Stimulated activated CD4-positive, alpha-beta T cell treated with anti-CD3 and anti-CD28 coated beads, Interleukin-1b, Interleukin-23, amount 100 ng/mL, for 1 hour (primary cell): ENCODE measurements at places on chromosomes 2 and 18.

DNA sequence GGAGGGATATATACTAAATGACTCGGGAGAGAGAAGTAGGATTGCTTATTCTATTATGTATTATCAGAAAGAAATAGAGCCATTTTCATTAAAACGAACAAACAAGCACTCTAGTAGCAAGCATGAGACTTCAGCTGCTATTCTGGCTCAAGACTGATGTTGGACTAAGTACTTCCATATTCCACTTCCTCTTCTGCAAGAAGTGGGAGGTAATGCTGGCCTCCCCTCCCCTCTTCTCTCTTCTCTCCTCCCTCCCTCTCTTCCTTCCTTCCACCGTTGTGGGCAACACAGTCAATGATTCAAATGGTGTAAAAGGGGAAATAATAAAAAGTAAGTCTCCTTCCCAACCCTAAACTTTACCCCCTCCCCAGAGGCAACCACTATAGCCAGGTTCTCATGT is 62.6 kb downstream of the EMX1 start:
- DNase-seq: no peak

- no peak for DNase-seq
Measured at GRCh38 chr2:98477036-98477435, 32.4 kb downstream of the INPP4A start.

GRCh38 chr2:112031473-112032223 is 23.4 kb upstream of the TMEM87B start:
- no peak for DNase-seq

- DNase-seq: no peak
Measured at GRCh38 chr2:150876251-150876950, 385.3 kb downstream of the RBM43 start.

- no peak for DNase-seq
Measured at GRCh38 chr2:231124838-231125568, at the start of gene HTR2B. Gene HTR2B (minus strand): TSS chr2:231125042. CDS start chr2:231123764, 1,278 bp downstream.

DNA sequence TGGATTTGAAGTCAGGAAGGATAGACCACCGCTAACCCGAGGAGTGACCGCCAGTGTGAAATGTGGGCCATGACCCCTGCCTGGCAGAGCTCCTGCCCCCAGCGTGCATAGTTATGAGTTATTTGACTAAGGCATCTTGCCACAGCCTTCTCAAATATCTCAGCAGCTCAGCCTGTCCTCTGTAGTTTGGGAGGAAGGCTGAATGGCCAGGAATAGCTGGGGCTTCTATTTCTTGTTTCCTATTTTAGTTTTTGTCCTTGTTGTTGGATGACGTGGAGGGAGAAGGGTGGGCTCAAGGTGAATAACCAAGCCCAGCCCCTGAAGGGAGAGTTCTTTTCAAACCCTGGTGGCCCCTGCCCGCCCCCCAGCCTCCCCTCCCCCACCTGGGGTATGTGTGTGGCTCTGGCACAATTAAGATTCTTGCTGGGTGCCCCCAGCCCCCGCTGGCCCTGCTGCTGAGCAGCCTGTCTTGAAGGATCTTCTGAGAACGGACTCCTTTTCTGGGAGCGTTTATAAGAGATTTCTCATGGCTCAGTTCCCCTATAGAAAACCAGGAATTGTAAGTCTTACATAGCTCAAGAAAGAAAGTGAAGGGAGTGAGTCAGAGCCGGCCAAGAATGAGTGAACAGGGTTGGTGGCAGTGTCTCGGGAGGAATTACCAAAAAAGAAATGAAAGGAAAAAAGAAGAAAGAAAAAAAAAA is 157.4 kb downstream of the GLI2 start:
- no peak for DNase-seq

- no peak for DNase-seq
Measured at GRCh38 chr18:23588836-23589560, 2.7 kb upstream of the NPC1 start.

GRCh38 chr2:229314117-229314516 is 43.0 kb upstream of the PID1 start:
- DNase-seq: no peak

- DNase-seq: no peak
Measured at GRCh38 chr2:128291161-128291843, 27.4 kb downstream of the HS6ST1 start.

DNA sequence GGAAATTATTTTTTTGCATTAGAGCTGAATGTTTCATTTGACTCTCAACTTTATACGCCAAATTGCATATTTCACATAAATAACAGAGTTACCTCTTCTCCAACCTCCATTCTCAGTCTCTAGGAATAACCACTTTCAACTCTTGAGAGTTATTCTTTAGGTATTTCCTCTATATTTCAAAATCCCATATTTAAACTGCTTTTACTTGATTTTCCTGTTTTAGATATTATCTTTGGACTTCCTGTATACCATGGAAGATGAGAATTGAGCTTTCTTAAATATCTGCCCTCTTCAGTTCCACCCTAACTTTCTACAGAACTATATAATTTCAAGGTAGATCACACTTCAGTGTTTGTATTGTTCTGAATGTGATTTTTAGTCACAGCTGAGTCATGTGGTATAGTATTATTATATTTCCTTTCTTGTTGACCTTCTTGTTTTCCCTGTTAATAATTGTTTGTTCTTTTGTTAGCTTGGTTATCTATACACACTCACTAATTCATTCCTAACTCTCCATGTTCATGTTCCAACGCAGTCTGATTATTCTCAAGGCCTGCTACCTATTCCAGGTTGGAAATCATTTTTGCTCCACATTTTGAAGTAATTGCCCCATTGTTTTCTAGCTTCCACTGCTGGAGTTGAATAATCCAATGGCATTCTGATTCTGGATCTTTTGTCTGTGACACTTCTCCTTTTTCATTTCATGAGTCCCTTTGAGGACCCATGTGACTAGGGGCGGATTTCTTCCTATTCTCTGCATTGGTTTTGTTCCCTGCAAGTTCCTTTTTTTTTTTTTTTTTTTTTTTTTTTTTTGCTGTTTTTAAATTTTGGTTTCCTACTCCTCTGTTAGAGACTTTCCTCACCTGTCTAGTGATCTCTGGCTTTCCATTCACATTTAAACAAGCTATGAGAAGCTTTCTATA is 156.8 kb upstream of the RBMS1 start:
- DNase-seq: no peak

GRCh38 chr2:60216452-60216995 is 336.9 kb downstream of the BCL11A start:
- no peak for DNase-seq
